ENCODE measurements at places on chromosomes 3 and 15.

DNA sequence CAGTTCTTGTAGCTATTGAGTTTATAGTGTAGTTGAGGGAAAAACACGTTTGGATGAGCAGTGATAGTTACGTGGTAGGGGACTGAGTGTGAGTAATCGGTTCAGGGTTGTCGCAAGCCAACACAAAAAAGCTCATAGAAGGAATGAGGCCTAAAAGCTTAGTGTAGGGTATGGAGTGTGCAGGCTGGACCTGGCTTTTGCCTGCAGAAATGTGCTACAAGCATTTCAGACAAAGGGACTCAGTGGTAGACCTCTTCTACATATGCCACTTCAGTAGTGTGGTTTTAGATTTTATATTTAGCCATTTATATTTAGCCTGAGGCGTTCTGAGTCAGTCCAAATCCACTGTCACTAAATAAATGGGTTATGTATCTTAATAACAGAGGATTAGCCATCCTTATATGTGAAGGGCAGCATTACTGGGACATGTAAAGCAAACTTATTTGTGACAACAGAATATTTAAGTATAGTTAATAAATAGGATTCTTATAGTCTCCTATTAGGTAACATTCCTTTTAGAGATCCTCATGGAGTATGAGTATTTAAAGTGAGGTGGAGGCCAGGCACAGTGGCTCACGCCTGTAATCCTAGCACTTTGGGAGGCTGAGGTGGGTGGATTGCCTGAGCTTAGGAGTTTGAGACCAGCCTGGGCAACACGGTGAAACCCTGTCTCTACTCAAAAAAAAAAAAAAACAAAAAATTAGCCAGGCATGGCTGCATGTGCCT is 21.8 kb downstream of the ATP2C1 start:
- no peak for DNase-seq

DNA sequence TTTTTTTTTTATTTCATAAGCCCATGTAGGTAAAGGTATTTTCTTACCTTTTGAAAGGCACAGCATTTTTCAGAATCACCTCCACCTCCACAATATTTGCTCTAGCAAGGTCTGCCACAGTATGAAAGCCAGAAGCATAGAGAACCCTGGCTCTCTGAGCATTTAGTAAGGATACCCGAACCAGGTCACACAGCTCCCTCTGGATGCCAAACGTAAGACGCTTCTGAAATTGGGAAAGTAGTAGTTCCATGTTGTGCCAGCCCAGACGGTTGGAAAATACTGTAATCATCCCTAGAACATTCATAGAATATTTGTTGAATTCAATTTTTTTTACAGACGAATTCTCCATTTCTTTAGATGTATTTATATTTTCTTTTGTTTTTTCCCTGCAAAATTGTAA is 52.4 kb downstream of the POLQ start:
- DNase-seq: no peak

- no peak for DNase-seq
Measured at GRCh38 chr3:147408188-147409100, 721 bp upstream of the ZIC1 start.

DNA sequence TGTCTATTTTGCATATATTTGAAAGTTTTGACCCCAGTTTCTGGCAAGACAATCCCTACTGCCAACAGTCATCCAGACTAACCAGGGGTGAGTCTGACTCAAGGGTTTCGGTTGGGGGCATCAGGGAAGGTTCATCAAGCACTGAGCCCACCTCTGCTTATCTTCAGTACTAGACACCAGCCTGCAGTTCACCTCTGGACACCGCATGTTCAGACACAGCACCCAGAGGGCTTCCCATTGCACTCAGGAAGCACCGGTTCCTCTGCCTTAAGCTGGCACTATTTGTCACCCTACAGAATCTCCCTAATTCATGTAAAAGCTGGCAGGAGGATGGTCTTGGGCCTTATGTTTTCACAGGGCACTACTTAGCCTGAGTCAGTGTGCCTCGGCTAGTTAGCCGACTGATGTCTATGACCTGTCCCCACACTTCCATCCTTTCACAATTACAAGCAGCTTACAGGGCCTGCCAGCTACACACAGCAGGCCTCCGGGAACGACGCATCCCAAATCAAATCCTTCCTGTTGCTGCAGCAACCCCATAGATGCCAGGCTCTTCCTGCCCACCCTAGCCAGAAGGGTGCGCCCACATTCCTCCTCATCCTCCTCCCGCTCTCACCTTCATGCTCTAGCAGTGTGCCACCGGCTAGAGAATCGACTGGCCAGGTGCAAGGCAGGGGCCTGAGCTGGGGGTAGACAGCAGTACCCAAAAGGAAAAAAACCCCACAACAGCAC is 52.5 kb downstream of the SH3BP5 start:
- no peak for DNase-seq
